ENCODE measurements at places on chromosomes 6 and 20.

GRCh38 chr6:116512111-116512559 is 696 bp downstream of the CALHM5 start:
- no peak for DNase-seq

DNA sequence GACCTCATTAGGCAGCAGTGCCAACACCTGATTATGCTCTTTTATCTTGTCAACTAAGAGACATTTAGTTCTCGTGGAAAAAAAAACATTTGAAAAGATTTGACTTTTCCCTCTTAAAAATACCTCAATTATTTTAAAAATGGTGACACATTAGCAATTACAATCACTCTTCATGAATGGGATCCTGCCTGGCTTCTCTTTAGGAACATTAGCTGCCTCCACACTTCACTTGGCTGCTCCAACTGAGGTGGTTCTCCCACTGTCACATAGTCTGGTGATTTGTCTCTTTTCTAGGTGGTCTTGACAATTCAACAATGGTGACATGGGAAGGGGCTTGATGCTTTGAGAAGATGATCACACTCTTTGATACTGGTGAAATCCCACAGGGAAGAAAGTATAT is 26.2 kb upstream of the SLC35F1 start:
- DNase-seq: no peak

DNA sequence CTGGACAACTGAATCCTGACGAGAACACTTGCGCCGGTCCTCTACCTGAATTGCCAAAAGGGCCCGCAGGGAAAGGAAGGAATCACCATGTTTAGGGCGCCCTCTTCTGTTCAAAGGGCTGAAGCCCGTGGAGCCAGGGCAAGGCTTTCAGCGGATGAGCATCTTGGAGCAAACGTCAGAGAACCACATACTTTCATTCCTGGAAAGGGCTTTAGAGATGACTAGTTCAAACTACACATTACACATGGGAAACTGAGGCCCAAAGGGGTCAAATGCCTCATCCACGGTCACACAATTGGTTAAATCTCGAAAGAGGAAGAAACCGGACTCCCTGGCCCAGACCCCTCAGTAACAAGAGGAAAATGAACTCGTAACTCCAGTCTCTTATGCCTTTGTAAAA is 11.5 kb upstream of the ZNF133 start:
- peak; percentile 60 for DNase-seq

DNA sequence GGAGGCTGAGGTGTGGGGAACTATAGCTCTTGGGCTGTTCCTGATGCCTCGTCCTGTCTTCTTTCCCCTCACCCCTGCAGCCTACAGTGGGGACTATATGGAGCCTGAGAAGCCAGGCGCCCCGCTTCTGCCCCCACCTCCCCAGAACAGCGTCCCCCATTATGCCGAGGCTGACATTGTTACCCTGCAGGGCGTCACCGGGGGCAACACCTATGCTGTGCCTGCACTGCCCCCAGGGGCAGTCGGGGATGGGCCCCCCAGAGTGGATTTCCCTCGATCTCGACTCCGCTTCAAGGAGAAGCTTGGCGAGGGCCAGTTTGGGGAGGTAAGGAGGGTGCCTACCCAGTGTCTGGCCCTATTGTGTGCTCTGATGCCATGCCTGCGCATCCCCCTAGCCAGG is 11.5 kb upstream of the GTF2H4 start:
- no peak for DNase-seq

GRCh38 chr6:30047220-30047619 is 13.8 kb upstream of the POLR1H start:
- DNase-seq: no peak

GRCh38 chr20:49608752-49609670 is 41.1 kb upstream of the PTGIS start:
- peak; percentile 32 for DNase-seq

DNA sequence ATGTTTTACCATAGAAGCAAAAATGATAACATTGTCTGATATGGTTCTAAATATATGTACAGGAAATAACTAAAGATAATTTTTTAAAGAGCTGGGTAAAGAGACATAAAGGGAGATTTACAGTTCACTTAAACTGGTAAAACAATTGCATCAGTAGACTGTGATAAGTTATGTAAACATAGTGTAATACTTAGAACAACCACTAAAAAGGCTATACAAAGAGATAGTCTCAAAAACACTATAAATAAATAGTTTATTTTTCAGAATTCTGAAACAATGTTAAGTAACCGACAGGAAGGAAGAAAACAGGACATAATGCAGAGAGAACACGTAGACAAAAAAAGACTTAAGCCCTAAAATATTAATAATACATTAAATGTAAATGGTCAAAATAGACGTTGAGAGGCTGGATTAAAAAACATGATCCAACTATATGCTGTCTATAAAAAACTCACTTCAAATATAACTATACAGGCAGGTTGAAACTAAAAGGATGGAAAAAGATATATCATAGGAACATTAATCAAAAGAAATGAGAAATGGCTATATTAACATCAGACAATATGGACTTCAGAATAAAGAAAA is 32.7 kb upstream of the ATXN1 start:
- no peak for DNase-seq

DNA sequence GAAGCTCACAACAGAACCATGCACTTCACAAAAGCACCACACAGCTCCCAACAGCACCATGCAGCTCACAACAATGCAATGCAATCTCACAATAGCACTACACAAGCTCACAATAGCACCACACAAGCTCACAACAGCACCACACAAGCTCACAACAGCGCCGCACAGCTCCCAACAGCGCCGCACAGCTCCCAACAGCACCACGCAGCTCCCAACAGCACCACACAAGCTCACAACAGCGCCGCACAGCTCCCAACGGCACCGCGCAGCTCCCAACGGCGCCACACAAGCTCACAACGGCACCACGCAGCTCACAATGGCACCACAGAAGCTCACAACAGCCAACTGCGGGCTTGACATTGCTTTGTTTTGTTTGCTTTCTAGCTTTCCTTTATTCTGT is 198.1 kb downstream of the DLL1 start:
- DNase-seq: no peak

DNA sequence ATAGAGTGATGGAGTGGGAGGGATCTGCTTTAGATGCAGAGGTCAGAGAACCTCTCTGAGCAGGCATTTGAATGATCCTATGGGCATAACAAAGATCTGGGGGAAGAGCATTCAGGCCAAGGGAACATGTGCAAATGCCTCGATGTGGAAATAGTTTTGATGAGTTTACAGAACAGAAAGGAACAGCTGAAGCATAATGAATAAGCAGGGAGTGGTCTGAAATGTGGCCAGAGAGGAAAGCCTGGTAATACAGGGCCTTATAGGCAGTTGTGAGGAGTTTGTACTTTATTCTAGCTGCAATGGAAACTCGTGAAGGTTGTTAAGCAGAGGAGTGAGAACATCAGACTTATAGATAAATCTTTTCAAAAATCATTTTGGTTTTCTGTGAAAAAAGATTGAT is 33.0 kb upstream of the ME1 start:
- DNase-seq: no peak

DNA sequence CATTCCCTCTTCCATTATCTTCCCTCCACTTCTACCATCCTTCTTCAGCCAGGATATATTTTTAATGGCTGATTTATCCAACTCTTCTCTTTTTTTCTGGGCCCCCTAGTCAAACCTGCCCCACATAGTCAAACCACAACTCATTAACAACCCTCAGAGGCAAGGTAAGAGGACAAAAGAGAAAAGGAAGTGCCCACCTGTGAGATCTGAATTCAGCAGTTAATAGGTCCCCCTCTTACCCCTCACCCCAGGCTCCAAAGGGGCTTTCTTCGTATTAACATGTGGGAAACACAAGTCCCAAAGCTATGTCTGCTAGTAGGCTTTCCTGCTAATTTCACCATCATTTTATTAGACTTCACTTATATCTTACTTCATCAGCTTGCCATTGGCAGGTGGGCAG is 44.1 kb upstream of the TSPYL1 start:
- no peak for DNase-seq

DNA sequence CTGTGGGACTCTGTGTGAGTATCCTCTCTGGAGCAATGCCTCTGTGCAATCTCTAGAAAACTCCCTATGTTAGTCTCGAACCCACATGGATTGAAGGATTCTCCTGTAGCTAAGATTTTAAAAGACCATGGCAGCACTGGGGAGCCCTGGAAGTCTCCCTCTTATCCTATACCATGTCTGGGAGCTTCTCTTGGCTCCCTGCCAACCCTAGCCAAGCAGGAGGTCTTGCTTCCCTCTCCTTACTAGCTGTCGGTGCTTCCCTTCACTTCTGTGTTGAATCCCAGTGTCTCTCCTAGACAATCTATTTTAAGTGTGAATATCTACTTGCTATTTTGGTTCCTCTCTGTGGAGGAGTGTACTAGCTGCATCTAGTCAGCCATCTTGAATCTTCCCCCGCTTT is 118.8 kb upstream of the NRN1 start:
- no peak for DNase-seq

- no peak for DNase-seq
These were observed 17.8 kb downstream of the STX16 start for GRCh38 chr20:58668901-58669286.

DNA sequence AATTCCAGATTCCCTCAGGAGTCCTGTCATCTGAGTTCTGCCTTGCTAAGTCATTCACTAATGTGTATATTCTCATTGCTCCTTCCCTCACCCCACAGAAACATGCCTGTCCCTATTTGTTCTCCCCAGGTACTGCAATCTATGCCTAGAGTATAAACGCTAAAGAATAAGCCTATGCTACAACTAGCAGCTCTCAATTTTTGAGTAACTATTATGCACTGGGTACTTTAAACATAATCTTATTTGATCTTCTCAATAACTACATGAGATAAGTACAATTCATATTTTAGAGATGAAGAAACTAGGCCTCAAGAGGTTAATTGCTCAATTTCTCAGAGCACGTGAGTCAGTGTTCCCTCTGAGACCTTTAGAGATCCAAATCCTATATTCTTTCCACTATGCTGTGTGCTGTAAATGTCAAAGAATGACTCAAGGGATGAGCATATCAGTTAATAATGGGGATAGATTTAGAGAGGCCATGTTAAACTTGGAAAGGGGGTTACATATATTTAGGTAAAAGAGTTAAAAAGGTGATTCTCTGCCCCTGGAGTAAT is 423.8 kb upstream of the ADGRB3 start:
- no peak for DNase-seq

GRCh38 chr6:45650524-45651135 is 272.9 kb upstream of the SUPT3H start:
- peak; percentile 97 for DNase-seq

DNA sequence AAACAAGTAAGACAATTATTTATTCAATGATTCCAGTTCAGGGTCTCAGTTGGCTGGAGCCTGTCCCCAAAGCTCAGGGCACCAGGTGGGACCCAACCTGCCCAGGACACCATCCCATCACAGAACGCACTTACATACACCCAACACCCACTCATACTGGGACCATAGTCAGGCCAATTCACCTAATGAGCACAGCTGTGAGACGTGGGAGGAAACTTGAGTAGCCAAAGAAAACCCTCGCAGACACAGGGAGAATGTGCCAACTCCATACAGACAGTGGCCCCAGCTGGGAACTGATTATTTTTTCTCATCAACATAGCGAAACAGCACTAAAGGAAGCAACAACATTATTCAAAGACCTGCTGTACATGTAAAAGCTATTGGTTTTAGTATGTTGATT is 58.6 kb upstream of the DOK5 start:
- DNase-seq: no peak

DNA sequence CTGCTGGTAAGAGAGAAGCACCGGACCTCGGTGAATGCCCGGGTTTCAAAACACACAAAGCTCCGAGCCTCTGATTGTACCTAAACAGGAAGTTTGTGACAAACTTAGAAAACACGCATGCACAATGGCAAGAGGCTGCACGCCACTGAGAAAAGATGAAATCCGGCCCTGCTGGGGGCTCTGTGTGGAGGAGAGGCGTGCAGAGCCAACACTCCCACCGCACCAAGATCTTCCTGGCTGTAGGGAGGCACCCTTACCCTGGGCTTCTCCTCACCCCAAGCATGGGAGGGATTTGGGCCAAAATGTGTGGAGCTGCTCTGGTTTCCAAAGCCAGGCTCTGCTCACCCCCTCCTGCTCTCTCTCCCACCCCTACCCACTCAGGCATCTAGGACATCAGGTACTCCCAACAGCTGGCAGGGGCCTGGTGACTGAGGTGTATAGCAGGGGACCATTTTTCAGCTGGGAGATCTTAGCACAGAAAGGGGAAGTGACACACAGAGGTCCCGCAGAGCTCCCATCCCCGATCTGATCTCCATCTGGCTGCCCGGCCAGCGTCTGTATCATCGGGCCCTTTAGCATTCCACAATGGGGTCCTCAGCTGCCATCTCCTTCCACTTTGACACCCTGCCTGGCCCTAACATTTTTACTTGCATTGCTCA is 84.2 kb downstream of the TRERF1 start:
- no peak for DNase-seq
